Adrenal gland (tissue), 19 donors: ENCODE measurements at places on chromosomes 3 and 15. TPM values are rescaled to one million over a fixed set of nuclear protein-coding genes. Genes with fewer than 3 reads are reported as not detected.
A peak's percentile ranks its signal among the peaks of the same experiment; 100 is the strongest.

DNA sequence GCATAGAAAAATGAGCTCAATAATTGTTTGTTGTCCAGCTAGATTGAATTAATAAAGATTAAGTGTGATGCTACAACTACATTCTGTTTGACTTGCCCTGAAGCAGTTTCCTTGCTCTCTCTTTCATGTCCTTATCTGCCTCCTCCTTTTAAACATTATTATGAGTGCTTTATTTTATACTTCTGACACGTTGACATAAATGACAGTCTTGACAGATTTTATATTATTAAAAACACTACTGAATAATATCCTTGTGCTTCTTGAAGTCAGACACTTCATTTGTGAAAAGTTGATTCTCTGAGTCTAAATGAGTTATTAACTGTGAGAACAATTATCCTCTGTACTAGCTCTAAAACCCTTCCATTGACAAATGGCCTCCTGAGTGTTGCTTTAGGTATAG lies 58.2 kb downstream of the PLCL2 start:
- no peak for DNase-seq
- H3K36me3 ChIP-seq: no peaks in the 10 kb centered on the region
- H3K4me1 ChIP-seq: peaks cover 30% of the 10 kb centered on the region
- H3K27me3 ChIP-seq: no peaks in the 10 kb centered on the region

GRCh38 chr3:70849911-70850699 lies 537.7 kb upstream of the MDFIC2 start:
- DNase-seq: peak; percentile 53
- H3K4me1 ChIP-seq: peaks cover 4% of the 10 kb centered on the region
- H3K27me3 ChIP-seq: no peaks in the 10 kb centered on the region
- H3K4me3 ChIP-seq: no peak overlapping the region
- H3K36me3 ChIP-seq: no peaks in the 10 kb centered on the region

- no peak overlapping the region for H3K27ac ChIP-seq
- no peaks in the 10 kb centered on the region for H3K27me3 ChIP-seq
- no peaks in the 10 kb centered on the region for H3K36me3 ChIP-seq
- no peaks in the 10 kb centered on the region for H3K4me1 ChIP-seq
- DNase-seq: peak; percentile 9
Measured at GRCh38 chr3:62558549-62559112, 185.3 kb upstream of the FEZF2 start.

- H3K4me1 ChIP-seq: no peaks in the 10 kb centered on the region
- H3K27me3 ChIP-seq: no peaks in the 10 kb centered on the region
- no peak overlapping the region for H3K27ac ChIP-seq
- H3K36me3 ChIP-seq: no peaks in the 10 kb centered on the region
- no peak overlapping the region for H3K4me3 ChIP-seq
- no peak for DNase-seq
Measured at GRCh38 chr3:85254738-85255137, 295.9 kb downstream of the CADM2 start.

DNA sequence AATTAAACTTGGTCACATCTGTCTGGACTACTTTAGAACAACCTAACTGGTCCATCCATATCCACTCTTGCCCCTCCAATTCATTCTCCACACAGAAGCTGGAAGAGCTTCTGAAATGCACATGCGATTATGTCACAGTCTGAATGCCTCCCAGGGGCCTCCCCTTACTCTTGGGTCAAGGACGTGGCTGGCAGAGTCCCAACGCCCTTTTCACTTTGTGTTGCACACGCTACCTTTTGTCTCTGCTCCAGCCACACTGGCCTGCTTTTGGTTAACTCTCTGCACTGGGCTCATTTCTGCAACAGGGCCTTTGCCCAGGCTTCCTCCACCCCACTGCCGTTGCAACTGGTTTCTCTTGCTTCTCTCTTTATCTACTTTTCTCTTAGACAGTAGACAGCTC lies 245.2 kb downstream of the IL20RB start:
- H3K36me3 ChIP-seq: no peaks in the 10 kb centered on the region
- no peak for DNase-seq
- no peak overlapping the region for H3K4me3 ChIP-seq
- H3K27me3 ChIP-seq: no peaks in the 10 kb centered on the region
- no peaks in the 10 kb centered on the region for H3K4me1 ChIP-seq

GRCh38 chr3:158313338-158313927 lies 203.5 kb downstream of the RSRC1 start:
- no peak overlapping the region for H3K27ac ChIP-seq
- DNase-seq: no peak
- no peaks in the 10 kb centered on the region for H3K4me1 ChIP-seq
- no peak overlapping the region for H3K4me3 ChIP-seq
- H3K36me3 ChIP-seq: no peaks in the 10 kb centered on the region

DNA sequence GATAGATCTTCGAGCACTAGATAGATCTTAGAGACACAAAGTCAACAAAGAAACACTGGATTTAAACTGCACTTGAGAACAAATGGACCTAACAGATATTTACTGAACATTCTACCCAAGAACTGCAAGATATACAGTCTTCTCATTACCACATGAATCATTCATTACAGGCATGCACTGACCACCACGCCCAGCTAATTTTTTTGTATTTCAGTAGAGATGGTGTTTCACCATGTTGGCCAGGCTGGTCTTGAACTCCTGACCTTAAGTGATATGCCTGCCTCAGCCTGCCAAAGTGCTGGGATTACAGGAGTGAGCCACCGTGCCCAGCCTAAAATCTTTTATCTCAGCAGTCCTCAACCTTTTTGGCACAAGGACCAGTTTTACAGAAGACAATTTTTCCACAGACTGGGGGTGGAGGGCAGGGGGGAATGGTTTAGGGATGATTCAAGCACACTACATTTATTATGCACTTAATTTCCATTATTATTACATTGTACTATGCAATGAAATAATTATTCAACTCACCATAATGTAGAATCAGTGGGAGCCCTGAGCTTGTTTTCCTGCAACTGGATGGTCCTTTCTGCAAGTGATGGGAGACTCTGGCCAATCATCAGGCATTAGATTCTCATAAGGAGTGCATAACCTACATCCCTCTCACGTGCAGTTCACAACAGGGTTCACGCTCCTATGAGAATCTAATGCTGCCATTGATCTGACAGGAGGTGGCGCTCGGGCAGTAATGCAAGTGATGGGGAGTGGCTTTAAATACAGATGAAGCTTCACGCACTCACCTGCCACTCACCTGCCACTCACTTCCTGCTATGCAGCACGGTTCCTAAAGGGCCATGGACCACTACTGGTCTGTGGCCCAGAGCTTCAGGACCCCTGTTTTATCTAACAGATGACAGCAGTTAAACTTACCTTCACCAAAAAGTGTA lies 21.7 kb downstream of the CSNK1G1 start:
- peak; percentile 35 for DNase-seq
- H3K36me3 ChIP-seq: no peaks in the 10 kb centered on the region
- H3K27ac ChIP-seq: no peak overlapping the region
- no peak overlapping the region for H3K4me3 ChIP-seq

DNA sequence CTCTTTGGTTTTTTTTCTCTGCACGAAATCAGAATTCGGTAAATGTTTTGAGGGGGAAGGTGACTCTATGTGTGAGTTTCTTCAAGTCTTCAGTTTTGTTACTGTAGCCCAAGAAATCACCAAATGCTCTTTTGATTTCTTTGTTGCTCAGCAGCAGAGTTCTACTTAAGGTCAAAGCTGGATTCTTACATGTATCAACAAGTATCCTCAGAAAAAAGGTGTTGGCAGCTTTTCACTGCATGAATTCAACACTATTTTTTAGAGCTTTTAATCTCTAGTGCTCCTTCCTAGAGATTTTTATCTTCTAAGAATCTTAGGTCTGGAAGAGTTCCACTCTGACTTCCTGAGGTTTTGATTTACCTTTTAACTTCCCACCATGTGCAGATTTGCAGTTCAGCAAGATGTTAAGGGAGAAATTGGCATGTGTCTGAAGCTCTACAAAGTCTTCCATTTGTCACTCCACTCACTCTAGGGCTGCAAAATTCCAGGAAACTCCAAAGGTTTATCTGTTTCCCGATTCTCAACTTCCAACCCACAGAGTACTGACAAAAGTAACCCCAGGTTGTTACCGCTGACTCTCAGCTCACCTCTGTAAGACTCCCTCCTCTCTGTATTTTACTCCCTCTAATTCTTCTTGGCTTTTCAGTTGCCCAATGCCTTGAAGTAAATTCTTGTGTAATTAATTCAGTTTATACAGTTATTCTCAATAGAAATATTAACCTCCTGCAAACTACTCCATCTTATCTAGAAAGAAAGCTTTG lies 13.3 kb upstream of the CD200 start:
- DNase-seq: no peak
- H3K27me3 ChIP-seq: no peaks in the 10 kb centered on the region
- no peaks in the 10 kb centered on the region for H3K4me1 ChIP-seq
- no peaks in the 10 kb centered on the region for H3K36me3 ChIP-seq

- no peaks in the 10 kb centered on the region for H3K36me3 ChIP-seq
- DNase-seq: no peak
- no peak overlapping the region for H3K4me3 ChIP-seq
- H3K4me1 ChIP-seq: no peaks in the 10 kb centered on the region
Measured at GRCh38 chr15:34362047-34362773, 4.8 kb downstream of the LPCAT4 start.

SIDT1 gene
- 2.7 TPM for total RNA-seq

PPM1M gene
- 23.8 TPM for total RNA-seq

ZNF639 gene
- 48.0 TPM for total RNA-seq

KIF15 gene
- total RNA-seq: 0.55 TPM

TMEM207 gene
- not detected for total RNA-seq

BUB1B gene
- total RNA-seq: 2.7 TPM
